Stimulated activated CD8-positive, alpha-beta memory T cell treated with anti-CD3 and anti-CD28 coated beads, Interleukin-7, amount 100 ng/mL, for 4 hours (primary cell): ENCODE measurements at places on chromosomes 12 and 14.

- DNase-seq, result no peak
Observed at GRCh38 chr14:23259426-23259825, 21.7 kb downstream of the RNF212B start.

DNA sequence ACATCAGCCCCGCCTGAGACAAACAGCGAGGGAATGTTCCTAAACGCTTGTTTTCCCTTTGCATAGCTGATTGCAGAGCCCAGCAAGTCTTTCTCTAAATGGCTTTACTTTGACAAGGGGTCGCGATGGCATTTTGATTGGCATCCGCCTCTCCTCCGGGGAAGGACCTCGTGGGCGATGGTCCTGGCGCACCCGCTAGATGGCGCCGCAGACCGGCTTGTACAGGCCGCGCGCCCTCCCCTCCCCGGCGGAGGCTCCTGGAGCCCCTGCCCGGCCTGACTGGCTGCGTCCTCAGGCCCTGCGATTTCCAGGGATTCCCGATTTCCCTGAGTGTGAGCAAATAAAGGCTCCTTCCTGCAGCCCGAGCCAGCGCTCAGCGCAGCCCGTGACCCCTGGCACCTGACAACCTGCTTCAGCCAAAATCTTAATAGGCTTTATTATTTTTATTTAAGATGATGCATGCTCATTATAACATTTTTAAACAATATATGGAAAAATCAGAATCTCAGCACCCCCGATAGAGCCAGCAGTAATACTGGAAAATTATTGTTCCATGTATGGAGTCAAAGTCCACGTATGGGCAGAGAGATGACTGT lies 468.3 kb downstream of the AACS start:
- no peak for DNase-seq

DNA sequence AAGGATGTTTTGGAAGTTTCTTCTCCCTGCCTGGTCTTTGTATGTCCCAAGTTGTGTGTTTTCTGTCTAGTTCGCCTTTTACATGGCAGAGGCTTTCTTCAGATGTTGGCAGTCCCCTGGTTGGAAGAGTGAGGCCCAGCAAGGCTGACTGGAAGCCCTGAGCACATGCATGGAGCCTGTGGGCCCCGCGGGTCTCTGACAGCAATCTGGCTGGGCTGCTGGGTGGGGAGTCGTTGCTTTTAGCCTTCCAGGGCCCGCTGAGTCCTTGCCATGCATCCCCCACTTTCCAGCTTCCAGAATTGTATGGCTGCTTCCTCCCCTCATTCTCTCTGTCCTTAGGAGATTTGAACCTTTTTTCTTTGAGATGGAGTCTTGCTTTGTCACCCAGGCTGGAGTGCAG lies 25.3 kb downstream of the ANKRD9 start:
- DNase-seq, result no peak

DNA sequence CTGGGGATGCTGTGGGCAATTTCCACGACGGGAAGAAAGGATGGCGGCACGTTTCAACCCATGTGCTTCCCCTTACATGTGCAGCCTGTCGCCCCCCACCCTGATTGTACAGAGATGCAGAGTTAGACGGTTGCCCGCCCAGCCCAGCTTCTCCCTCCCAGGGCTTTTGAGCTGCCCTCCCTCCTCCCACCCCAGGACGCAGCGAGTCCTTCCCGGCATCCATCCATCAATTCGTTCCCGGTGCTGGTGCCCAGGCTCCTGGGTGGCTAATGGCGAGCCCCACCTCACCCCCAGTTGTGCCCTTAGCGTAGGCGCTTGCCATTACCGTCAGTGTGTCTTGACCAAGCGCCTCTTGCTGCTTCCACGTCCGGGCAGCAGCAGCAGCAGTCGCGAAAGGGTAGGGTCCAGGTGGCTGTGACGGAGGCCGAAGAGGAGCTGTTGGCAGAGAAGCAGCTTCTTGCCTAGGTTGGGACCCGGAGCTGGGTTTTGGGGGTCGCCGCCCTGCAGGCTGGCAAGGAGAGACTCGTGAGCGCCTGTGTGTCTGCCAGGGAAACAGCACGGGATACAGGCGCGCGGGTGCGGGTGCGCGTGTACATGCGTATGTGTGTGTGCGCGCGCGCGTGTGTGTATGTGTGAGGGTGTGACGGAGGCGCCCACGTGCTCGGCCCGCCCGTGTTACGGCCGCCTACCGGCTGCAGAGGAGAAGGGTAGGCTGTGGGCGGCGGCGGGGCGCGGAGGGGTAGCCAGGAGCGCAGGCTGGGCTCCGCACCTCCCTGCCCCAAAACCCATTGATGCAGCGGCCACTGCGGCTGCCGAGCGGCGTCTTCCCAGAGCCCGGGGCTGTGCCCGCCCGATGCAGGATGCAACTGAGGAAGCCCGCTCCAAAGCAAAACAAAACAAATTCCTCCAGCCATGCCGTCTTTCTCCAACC lies at the start of gene SLC6A15:
SLC6A15 (minus strand) TSS at position 602 of the 931 bp plus-strand sequence. CDS start 20,679 bp downstream, outside the sequence.
- DNase-seq, result no peak

- no peak for DNase-seq
Observed at GRCh38 chr12:98419795-98420404, 95.5 kb upstream of the TMPO start.

GRCh38 chr12:120750806-120751205 lies 25.2 kb downstream of the ACADS start:
- no peak for DNase-seq

DNA sequence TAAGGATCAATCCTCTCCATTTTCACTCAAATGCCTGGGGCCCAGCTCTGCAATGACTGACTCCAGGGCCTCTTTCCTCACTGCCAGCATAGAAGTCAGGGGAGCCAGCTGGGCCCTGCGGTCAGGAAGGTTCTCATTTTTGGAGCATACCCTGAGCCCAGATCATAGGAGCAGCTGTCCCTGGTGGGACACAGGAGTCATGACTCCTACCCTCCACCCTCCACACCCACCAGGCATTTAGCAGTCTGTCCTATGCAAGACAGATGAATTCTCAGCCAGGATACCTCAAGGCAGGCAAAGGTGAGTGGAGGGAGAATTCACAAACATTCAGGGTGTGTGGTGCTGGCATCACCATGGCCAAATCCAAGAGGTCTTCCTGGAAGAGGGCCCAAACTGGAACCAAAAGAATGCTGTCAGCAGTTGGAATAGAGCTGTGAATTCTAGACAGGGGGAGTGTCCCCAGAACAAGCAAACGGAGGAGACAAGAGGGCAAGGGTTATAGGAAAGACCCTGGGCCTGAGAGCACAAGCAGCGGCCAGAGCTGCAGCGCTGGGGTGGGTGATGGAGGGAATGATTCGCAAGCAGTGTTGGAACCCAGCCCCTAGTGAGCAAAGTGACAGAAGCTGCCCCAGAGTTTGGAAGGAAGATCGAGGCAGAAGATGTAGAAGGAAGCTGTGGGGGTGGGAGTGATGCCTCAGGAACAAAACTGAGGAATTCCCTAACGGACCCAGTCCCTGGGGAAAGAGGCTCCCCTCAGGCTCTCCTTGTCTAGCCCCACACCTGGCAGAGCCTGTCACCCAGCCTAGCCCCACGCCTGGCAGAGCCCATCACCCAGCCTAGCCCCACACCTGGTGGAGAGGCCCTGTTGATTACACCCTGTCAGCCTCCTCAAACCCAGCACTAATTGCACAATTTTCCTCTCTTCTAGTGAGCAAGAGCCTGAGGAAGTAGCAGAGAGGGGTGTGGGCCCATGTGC lies 4.5 kb upstream of the REM2 start:
- DNase-seq, result no peak

- DNase-seq, result no peak
Observed at GRCh38 chr14:68950111-68950510, 29.0 kb downstream of the ACTN1 start.

DNA sequence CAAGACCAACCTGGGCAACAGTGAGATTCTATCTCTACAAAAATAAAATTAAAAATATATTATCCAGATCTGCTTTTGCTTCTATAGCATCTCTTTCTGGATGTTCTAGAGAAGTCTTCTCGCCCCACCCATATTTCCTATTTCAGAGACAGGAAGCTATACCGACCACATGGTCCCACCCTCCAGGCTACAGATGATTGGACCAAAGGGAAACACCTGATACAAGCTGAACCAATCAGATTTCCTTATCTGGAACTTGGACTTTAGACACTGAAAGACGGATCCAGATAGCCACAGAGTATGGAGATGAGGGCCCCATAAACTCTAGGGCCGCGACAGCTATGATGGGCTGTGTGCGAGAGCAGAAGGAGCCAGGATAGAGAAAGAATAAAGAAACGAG lies 48.7 kb downstream of the CCDC60 start:
- no peak for DNase-seq

GRCh38 chr12:25926536-25926935 lies 31.9 kb upstream of the RASSF8 start:
- no peak for DNase-seq

DNA sequence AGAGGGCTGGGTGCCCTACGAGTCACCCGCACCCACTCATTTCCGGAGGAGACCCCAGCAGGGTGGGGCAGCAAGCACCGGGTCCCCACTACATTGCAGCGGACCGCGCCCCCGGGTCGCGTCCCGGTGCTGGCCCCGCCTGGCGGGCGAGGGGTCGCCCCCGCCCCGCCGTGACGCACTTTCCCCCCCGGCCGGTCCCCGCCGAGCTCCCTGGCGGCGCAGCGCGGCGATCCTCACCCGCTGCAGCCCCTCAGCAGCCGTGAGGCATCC lies 106.1 kb downstream of the PRICKLE1 start:
- no peak for DNase-seq

DNA sequence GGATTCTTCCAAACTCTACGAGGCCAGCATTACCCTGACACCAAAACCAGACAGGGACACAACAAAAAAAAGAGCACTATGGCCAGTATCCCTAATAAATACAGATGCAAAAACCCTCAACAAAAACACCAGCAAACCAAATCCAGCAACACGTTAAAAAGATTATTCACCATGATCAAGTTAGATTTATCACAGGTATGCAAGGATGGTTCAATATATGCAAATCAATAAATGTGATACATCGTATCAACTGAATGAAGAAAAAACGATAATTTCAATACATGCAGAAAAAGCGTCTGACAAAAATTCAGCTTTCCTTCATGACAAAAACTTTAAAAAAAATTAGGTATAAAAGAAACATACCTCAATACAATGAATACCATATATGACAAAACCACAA lies 99.9 kb downstream of the CEP83 start:
- DNase-seq, result no peak

- peak; percentile 39 for DNase-seq
Observed at GRCh38 chr12:51827925-51828818, 20.3 kb downstream of the FIGNL2 start.

- DNase-seq, result no peak
Observed at GRCh38 chr12:40170593-40170992, 54.2 kb upstream of the LRRK2 start.

DNA sequence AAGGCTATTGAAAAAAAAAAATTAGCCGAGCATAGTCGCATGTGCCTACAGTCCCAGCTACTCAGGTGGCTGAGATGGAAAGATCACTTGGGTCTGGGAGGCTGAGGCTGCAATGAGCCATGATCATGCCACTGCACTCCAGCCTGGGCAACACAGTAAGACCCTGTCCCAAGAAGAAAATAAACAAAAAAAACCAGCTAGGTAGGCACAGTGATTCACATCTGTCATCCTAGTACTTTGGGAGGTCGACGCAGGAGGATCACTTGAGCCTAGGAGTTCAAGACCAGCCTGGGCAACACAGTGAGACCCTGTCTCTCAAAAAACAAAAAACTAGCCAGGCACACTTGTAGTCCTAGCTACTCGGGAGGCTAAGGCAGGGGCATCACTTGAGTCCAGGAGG lies 8.2 kb downstream of the SARNP start:
- DNase-seq, result no peak

- DNase-seq, result no peak
Observed at GRCh38 chr12:117494833-117495655, 133.6 kb upstream of the NOS1 start.

DNA sequence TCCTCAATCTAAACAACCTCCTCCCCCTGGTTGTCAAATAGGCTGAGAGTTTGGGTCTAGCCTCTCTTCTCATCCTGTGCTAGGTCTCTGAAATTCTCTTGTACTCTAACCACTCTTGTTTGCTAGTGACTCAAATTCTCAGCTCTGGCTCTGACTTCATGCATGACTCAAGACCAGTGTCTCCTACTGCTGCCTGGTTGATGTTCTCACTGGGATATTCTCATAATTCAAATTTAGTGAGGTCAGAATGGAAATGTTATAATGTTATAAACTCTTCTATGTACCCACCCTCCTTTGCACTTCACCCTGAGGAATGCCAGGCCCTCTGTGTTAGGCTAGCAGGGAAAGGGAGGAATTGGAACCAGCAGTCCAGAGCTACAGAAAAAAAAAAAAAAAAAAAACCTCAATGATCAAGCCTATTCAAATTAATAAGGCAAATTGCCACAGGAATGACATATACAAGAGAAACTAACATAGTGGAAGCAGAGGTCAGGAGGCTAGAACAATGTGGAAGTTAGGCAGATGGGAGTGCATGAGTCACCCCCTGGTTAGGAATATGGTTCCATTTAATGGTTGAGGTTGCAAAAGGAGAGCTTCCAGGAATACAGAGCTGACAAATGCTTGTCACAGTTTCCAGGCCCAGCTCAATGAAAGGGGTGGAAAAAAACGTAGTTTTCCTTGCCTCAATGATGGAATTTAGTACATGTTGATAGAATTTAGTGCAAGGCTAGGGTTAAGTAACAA lies 459.5 kb downstream of the RMST start:
- DNase-seq, result no peak

GRCh38 chr14:88463318-88463717 lies 77.9 kb downstream of the SPATA7 start:
- no peak for DNase-seq

- DNase-seq, result no peak
Observed at GRCh38 chr12:52382854-52383253, 2.6 kb downstream of the KRT84 start.

DNA sequence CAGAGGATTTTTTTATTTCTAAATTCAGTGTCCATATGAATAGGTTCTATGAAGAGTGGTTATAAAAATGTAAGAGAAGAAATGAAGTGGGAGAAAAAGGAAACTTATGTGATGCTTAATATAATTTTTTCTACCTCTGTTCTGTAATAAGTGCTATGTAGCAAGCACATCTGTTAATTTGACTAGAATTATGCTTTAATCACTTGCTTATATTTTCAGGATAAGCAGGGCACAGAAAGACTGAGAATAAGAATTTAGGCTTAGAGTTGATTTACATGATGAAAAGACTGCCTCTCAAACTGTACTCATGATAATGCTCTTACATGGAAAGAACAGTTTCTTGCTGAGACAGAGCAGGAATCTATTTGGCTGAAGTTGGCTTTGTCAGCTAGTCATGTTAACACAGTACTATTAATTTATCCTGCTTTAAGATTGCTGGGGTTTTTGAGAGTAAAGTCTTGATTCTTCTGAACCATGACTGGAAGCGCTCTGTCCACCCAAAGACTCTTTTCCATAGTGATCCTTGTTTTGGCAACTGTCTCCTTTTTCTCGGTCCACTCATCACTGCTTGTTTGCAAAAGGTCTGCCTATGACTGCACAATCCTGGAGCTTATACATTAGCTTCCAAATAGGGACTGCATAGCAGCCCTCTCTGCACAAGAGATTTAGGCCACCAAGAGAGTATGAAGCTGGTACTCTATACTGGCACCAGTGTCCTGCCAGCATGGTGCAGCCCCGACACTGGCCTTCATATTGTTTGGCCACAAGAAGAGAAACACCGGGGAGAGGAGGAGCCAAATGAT lies 98.8 kb downstream of the AKAP6 start:
- no peak for DNase-seq

- no peak for DNase-seq
Observed at GRCh38 chr12:66647034-66647691, 31.7 kb downstream of the GRIP1 start.
